ENCODE measurements at places on chromosomes 4 and X.

GRCh38 chrX:38142610-38143009 lies 78.1 kb downstream of the SRPX start:
- DNase-seq = no peak

- DNase-seq = peak; percentile 5
Observed at GRCh38 chrX:103554687-103555424, 30.5 kb upstream of the TCEAL4 start.

DNA sequence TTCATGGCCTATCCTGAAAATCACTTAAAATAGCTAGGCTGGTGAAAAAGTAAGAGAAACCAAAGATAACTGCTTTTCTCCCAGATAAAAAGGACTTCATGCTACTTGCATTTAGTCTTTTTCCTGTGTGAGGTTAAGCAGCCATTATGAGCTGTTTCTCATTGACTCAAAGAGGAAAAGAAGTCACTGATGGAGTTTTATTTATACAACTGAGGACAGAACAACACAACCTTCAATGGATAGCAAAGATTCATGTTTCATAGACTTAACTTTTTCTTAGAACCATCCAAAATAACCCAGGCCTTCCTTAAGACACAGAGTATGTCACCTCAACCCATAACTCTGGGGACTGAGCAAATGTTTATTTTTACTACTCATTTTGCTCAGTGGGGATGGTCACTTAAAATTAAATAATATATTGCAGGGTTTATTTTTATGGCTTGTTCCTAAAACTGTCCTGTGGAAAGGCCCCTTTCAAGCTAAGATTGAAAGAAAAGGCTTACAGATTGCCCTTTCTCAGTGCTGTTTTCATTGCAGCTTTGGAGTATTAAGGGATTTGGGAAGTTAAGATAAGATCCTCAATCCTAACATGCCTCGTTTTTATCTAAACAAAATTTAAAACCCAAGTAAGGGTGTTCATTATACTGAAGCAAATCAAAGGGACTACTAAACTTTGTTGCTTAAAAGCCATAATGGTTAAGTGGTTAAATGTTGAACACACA lies 252.6 kb upstream of the MAD2L1 start:
- no peak for DNase-seq

DNA sequence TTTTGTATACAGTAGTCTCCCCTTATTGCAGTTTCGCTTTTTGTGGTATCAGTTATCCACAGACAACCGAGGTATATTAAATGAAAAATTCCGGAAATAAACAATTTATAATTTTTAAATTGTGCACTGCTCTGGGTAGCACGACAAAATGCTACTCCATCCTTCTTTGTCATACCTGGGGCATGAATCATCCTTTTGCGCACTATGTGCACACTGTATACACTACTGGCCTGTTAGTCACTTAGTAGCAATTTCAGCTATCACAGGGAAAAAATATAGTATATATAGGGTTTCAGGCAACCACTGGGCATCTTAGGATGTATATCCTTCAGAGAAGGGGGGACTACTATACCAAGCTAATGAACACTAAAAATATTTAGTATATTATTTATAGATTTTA lies 198.8 kb upstream of the FAT4 start:
- no peak for DNase-seq

DNA sequence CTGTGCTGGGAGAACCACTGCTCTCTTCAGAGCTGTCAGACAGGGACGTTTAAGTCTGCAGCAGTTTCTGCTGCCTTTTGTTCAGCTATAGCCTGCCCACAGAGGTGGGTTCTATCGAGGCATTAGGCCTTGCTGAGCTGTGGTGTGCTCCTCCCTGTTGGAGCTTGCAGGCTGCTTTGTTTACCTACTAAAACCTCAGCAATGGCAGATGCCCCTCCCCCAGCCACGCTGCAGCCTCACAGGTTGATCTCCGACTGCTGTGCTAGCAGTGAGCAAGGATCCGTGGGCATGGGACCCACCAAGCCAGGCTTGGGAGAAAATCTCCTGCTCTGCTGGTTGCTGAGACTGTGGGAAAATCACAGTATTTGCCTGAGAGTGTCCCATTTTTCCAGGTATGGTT lies 133.8 kb upstream of the UBQLN2 start:
- DNase-seq = no peak

- DNase-seq = no peak
Observed at GRCh38 chr4:55949482-55949802, 697 bp downstream of the CEP135 start.

- no peak for DNase-seq
Observed at GRCh38 chr4:3703677-3704521, 62.3 kb upstream of the ADRA2C start.

DNA sequence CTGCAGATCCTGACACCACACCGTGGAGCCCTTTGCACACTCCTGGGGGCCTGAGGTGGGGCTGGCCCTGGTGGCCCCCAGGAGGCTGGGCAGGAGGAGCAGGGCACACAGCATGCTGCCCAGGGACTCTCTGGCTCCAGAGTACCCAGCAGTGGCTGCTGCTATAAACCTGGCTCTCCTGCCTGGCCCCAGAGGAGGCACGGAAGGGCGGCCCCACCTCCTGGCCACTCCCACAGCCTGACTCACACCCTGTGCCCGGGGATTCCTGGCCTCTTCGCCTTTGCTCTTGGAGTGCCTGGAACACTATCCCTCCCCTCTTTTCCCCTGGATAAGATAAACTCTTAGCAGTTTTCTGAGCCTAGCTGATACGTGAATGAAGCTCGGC lies at the start of gene PSAPL1:
Gene PSAPL1 (minus strand): TSS at position 165 of the 385 bp plus-strand sequence. CDS start 51 bp downstream, at position 114.
- DNase-seq = no peak
